ENCODE measurements at places on chromosomes 7 and 10.

- DNase-seq, result no peak
Measured at GRCh38 chr7:107966711-107967110, 36.2 kb downstream of the LAMB1 start.

DNA sequence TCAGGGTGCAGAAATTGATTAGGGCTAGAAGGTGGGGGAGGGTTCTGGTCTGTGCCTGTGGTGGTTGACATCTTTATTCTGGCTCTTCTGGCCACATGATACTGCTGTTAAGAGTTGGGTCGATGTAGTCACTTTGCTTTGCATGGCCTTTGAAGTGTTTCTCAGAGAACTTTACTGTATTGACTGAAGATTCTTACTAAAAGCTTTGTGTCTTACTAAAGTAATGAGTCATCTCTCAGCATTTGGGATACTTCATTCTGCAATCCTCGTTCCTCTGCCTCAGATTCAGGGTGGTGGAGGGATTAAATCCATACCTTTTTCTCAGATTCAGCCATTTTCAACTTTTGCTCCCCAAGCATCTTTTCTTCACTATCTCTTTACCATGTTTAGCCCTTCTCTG lies 38.6 kb downstream of the STEAP4 start:
- DNase-seq, result no peak

DNA sequence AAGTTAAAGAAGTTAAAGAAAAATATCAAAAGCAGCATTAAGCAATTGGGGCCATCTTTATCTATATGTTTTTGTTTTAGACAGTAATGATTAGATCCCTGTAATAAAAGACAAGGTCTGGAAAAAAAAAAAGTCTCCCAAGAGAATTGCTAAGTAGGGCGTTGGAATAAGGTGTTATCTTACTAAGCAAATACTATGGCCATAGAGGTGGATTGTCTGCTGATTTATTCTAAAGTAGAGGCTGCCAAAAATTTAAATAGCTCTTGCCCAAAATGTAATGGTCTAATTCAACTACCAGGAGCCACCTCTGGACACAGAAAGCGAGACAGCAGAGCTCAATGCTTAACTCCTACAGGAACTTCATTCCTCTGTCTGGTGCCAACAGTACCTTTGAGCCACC lies 71.6 kb downstream of the HERPUD2 start:
- no peak for DNase-seq

DNA sequence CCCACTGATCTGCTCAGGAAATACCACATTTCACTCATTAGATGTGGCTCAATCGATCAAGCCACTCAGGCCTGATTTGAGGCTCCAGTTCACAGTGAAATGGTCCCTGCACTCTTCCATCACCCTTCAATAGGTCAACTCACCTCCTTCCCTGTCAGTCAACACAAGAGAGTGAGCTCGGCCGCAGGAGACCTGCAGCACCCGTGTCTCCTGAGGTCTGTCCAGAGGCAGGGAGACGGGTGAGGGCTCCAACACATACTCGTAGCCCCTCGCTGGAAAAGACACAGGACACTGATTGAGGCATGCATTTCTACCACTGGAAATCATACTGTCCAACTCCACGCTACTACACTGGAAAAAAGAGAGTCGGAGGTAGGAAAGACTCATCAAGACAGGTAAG lies 7.1 kb downstream of the RCC1L start:
- no peak for DNase-seq

DNA sequence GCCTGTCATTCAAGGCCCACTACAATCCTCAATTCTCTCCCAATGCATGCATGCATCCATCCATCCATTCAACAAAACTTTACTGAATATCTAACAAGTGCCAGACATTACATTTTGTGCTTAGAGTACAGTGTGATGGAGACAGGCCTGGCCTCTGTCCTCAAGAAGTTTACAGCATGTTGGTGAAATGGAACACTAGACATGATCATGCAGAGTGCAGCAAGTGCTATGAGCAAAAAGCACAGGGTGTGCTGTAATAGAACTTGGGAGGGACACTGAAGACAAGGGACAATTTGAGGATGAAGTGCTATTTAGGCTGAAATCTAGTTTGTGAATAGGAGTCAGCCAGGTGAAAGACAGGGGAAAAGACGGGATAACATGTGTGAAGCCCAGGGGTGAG lies 347.8 kb downstream of the PTEN start:
- no peak for DNase-seq

DNA sequence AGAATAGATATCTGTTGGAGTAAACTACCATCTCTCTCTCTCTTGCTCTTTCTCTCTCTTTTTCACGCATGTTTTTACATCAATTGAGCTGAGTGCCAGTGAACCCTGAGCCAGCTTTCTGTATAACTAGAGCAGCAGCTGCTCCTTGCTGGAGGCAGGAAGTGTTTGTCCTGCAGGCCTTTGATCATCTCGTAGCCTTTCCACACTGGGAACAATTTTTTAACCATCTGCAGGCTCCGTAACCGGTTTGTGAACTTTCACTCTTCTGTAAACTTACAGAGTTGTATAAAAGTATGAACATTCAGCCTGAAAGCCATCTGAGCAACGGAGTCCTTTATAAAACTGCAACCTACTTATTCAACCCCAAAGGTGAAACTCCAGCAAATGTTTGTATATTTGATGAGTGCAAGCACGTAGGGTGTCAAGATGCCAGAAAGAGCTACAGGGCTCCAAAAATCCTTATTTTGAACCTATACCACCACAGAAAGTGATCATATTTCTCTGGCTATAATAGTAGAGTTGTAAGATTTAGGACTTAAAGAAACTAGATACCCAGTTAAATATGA lies 162.8 kb upstream of the NFE2L3 start:
- no peak for DNase-seq

DNA sequence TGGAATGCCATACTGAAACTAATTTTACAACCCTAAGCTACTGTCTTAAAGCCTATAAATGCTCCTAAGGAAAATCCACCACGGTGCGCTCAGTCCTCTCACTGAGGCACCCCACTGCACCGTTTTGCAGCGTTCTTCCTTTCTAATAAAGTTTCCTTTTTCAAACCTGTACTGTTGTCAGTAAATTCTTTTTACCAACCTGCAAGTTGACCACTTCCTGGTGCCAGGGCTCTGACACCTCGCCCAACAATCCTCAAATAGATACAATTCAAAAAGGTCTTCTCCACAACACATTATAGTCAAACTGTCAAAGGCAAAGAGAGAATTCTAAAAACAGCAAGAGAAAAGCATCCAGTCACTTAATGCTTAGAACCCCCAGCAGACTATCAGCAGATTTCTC lies 42.8 kb downstream of the HERPUD2 start:
- DNase-seq, result no peak

DNA sequence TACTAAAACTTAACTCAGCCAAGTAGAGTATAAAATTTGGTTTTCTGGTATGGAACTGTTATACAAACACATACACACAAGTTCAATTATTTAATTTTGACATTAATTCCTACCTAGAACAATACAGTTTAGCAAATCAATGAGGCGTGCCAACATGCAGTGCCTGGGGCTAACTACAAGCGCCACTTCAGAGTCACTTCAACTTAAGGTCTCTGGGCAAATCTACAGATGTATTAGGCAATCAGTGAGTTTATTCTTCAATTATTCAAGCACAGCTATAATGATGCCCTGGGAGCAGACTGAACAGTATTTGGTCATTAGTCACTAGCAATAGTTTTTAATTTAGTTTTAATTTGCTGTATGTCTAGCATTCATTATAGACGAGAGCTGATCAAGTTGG lies 51.6 kb downstream of the HIBADH start:
- DNase-seq, result no peak

- DNase-seq, result no peak
Measured at GRCh38 chr7:98134420-98135228, 28.0 kb downstream of the LMTK2 start.

DNA sequence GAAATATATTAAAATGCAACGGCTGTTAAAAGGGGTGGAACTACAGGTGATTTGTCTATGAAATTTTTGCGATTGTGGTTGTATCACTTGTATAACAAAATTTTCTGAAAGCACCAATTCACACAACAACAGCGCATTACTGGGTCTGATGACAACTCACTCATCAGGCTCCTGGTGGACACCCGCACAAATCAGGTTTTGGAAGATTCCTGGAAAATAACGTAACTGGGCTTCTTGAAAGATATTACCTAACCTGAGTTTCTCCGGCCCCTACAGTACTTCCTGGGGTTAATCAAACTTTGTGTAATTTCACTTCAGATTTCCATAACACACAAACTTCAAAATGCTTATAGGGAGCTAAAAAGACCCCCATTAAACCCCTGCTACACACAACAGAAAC lies 7.6 kb downstream of the SNX8 start:
- no peak for DNase-seq

GRCh38 chr10:111200505-111201186 lies 123.8 kb downstream of the ADRA2A start:
- no peak for DNase-seq
